ENCODE measurements at places on chromosomes 12 and 14.

GRCh38 chr14:104465482-104466390 is 113.8 kb upstream of the C14orf180 start:
- DNase-seq: no peak

- peak; percentile 40 for DNase-seq
Observed at GRCh38 chr12:52307836-52308805, 13.1 kb downstream of the KRT83 start.

DNA sequence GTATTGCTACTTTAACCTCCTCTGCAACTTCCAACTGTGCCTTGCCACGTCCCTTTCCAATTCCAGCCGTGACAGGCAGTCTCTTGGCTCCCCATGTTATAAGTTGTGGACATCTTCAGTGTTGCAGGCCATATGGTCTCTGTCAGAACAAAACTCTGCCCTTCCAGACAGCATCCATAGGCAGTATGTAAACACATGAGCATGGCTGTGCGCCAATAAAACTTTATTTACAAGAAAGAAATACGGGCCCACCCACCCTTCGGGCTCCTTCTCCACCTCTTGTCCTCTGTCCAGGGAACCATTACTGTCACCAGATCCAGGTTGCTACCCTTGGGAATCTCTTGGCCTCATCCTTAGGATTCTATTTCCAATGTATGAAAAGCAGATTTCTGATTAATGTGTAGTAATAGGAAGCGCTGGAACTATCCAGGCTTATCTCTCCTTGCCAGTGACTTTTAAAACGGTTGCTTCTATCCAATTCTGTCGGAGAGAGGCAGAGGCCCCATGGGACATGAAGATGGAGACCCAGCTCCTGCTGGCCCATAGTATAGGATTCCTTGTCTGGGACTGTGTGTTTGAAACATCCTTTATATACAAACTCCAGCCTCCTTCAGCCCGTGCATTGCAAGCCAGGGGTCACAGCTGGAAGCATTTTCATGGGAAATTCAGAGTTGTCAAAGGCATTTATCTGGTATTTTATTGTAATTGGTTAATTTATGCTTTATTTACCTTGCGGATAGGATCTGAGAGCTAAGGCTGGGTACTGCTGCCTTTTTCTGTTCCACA is 114.4 kb downstream of the ZNF664 start:
- no peak for DNase-seq

DNA sequence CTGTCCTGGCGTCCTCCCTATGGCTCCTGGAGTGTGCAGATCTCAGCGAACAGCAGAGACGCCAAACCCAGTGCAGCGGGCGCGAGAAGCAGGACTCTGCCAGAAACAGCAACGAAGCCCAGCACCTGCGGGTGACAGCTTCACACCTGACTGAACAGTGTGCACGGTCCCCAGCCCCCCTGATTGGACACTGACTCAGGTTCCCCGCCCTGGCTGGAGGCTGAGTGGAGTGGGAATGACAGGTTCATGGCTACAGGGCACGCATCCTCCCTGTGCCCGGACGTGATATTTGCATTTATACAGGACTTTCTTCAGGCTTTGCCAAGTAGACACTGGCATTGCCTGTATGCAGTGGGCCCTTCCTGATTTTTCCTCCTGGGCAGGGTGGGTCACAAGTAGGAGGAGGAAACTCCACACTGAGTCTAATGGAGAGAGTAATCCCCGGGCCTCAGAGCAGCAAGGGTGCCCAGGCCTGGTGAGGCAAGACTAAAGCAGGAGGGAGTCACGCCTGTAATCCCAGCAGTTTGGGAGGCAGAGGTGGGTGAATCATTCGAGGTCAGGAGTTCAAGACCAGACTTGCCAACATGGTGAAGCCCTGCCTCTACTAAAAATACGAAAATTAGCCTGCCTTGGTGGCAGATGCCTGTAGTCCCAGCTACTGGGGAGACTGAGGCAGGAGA is 71.6 kb downstream of the ASCL4 start:
- no peak for DNase-seq

DNA sequence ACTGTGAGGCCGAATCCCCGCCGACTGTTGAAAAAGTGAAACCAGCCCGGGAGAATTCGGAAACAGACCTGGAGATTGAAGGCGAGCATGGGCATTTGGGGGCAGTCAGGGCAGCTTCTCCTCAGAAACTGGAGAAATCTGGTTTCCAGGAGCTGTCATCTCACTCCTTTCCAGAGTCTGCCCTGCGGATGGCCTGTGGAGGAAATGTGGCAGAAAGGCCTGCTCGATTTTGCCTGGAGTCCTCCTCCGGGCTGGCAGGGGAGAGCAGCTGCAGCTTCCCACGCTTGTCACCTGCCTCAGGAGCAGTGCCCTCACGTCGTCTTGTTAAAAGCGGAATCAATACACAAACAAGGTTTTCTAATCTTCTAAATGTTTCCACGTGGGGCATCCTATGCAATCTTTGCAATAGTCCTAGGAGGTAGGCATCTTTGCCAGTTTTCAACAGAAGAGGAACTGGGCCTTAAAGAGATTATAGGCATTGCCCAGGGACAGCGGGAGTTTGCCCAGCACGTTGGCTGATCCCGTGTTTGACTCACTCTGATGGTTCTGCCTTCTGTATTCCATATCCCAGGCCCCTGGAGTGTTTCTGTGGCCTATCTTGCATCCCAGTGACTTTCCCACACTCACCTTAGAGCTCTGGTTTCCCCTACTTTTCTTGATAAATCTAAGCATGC is 2.3 kb downstream of the LRRC74A start:
- DNase-seq: no peak

DNA sequence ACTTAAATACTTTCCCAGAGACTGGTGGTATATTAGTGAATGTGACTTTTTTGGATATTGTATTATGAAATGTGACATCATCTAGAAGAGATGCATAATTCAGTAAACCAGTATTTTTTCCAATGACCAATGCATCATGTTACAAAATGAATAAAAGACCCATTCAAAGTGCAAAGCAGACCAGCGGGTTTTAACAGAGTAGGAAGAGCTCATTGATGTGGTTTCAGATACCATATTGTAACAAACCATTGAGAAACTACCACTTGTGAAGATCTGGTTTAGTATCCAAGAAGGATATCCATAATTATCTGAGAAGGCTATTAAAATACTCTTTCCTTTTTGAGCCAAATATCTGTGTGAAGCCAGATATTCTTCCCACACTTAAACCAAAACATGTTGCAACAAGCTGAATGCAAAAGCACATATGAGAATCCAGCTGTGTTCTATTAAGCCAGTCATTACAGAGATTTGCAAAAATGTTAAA is 47.7 kb downstream of the MVK start:
- no peak for DNase-seq

- no peak for DNase-seq
Observed at GRCh38 chr14:60964904-60965303, 16.0 kb downstream of the TRMT5 start.

Data from activated naive CD4-positive, alpha-beta T cell treated with anti-CD3 and anti-CD28 coated beads, Interleukin-2, amount 50 U/mL, for 16 hours (primary cell).